AG04450 (cell line): ENCODE measurements at places on chromosomes 5 and 9.

DNA sequence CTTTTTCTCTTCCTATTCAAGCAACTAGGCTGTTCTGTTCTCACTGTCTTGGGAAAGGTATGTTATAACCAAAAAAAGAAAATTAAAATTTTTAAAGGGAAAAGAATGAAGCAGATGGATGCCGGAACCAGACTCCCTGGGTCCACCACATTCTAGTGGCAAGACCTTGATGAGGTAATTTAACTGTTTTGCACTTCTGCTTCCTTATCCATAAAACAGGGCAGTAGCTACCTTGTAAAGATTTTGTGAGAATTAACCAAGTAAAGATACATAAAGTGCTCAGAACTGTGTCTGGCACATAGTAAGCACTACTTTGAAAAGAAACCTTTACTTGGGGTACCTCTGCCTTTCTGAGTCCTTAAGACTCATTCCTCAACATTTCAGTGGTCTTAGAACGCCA, 17.0 kb downstream of the EPB41L4B start:
- DNase-seq: no peak

DNA sequence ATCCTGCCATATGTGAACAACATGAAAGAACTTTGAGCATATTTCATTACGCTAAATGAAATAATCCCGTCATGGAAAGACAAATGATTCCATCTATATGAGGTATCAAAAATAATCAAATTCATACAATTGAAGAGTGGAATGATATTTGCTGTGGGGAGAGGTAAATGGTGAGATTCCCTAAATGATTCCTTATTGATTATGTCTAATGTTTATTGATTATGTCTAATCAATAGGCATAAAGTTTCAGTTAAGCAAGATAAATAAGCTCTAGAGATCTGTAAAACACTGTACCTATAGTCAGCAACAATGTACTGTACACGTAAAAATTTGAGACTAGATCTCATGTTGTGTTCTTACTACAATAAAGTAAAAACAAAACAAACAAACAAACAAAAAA, 85.4 kb upstream of the MEGF10 start:
- no peak for DNase-seq

DNA sequence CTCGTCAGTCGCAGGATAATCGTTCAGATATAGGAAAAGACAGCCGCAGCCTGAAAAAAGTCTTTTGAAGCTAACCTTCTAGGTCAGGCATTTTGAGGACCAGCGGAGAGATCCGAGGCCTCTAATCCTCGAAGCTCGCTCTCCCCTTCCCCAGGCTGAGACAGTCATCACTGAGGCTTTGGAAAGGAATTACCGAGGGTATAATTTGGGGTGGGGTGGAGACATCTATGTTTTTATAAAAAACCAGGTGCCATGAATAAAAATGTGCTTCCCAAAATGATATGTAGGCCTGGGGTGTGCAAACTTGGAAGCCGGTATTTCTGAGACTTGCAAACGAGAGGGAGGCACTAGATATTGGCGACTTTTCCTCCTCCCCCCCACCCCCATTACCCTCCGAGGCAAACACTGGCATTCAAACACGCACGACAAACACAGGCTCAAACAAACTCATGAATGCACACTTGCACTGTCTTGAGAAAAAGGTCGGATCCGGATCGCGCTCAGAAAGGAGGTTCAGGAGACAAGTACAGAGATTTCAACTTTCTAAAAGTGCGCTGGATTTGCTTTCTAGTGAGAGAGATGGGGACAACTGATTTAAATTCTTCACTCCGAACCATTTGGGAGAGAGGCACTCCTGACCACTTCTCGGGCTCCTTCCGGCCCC, 935 bp upstream of the MSX2 start:
- DNase-seq: no peak

DNA sequence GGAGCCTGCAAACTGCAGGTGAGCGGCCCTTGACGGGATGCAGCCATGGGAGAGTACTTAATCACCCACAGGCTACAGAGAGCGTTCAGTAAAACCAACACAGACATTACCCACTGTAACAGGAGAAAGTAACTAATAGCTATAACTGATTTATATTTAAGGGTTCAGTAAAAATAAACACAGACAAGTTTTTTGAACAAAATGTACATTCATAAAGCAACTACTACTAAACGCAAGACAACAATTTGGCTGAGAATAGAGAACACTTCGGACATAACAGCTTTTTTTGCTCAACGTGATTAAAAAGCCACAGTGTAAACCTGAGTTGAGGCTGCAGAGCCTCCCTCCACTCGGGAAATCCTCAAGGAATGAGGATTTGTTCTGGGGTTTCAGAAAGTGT, 61.7 kb downstream of the LIFR start:
- DNase-seq: no peak

GRCh38 chr5:134304306-134304705, 62.7 kb downstream of the CDKL3 start:
- no peak for DNase-seq

- DNase-seq: no peak
Measured at GRCh38 chr5:33925278-33925677, 10.9 kb upstream of the RXFP3 start.

DNA sequence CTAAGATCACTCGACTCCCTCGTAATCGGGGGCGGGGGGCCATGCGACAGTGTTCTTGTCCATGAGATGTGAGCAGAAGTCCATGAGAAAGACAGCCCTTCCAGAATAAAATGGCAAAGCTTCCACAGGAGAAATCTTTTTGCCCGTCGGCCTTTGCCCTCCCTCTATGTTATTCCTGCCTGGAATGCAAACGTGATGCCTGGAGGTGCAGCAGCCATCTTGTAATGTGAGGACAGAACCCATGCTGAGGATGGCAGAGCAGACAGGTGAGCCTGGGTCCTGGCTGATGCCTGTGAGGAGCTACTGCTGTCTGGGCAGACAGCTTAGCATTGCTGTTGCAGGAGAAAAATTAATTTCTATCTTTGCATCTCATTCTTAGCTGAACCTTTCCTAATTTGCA, 17.2 kb downstream of the MED10 start:
- DNase-seq: no peak

DNA sequence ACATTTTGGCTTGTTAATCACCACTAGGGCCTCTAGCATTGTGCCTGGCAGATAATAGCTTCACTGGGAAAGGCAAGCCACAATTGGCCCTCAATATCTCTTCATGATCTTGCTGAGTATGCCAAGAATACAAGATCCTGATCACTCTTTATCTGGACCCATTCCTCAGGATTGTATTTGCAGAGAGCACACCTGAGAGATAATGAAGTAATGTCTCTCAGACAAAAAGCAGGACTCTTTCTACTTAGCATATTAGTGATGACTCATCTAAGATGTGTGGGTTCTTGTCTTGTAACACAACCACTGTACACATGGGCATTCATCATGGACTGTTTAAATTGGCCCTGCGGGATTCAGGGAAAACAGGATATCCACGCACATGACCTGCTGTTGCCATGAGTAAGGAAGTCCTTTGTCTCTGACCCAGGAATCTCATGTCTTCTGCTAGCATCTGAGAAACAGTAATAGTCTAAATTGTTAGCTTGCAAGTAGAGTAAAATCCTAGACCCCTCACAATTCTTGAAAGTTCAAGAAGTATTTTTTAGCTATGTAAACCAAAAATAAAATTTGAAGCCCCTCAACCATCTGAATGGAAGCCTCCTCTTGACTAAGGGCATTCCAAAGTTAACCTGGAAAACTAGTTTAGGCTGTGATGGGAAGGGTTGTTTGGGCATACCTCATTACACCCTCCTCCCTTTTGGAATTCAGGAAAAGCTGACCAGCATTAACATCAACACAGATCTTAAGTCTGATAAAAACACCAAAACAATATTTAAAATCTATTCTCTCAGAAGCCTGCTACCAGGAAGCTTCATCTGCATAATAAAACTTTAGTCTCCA, 28.0 kb upstream of the NFIL3 start:
- DNase-seq: no peak

GRCh38 chr9:124960409-124960752, 19.5 kb upstream of the GOLGA1 start:
- no peak for DNase-seq

GRCh38 chr9:27530915-27531755, 1.5 kb upstream of the MOB3B start:
- no peak for DNase-seq

GRCh38 chr5:115484368-115484767, 60.2 kb downstream of the FEM1C start:
- no peak for DNase-seq

- DNase-seq: no peak
Measured at GRCh38 chr5:180140079-180140554, 68.6 kb upstream of the RNF130 start.

- no peak for DNase-seq
Measured at GRCh38 chr5:64207978-64208377, 42.3 kb downstream of the RNF180 start.

DNA sequence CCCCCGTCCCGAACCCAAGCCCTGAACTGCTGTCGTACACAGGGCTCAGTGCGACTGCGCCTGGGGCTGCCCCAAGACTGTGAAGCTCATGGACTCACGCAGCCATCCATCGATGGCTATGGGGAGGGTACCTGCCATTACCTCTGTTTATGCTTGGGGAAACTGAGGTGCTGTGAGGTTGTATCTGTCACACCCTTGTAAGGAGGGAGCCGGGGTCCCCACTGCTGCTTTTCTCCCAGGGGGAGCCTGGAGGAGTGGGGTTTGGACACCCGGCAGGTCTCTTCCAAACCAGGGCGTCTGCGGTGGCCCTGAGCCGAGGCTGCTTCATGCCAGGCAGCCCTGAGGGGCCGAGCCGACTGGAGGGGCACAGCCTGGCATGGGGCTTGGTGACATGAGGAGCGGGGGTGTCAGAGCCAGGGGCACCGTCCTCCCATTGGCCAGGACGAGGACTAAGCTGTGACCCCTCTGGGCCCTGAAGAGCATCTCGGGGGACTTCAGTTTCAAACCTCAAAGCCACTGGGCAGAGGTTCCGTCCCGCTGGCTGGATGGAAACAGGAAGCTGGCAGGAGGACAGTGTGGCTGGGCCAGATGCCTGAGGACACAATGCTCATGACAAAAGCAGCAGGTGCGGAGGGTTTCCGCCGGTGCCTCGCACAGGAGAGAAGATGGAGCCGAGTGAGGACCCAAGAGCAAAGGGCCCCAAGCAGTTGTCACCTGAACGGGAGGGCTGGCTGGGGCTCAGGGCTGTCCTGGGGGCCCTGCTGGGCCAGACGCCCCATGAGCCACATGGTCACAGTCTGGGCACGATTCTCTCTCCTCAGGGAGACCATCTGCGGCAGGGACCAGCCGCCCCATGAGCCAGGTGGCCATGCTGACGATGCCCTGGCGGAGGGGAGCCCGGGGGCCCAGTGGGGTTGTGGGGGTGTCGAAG, 54.4 kb upstream of the EXOC3 start:
- DNase-seq: no peak

DNA sequence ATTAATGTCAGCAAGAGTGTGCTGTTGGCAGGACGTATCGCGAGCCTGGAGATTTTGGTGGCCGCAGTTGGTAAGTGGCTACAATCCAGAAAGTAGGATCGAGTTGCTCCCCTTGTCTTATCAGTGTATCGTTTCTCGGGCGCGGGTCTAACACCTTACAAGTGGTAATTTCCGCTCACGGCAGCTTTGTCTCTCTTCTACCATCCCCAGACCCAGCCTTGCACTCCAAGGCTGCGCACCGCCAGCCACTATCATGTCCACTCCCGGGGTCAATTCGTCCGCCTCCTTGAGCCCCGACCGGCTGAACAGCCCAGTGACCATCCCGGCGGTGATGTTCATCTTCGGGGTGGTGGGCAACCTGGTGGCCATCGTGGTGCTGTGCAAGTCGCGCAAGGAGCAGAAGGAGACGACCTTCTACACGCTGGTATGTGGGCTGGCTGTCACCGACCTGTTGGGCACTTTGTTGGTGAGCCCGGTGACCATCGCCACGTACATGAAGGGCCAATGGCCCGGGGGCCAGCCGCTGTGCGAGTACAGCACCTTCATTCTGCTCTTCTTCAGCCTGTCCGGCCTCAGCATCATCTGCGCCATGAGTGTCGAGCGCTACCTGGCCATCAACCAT, 1.1 kb downstream of the PTGER4 start:
- DNase-seq: no peak

- DNase-seq: no peak
Measured at GRCh38 chr5:140822281-140822629, 842 bp downstream of the PCDHA5 start.

- peak; percentile 76 for DNase-seq
Measured at GRCh38 chr9:113187929-113188595, 33.0 kb downstream of the FKBP15 start.

- DNase-seq: no peak
Measured at GRCh38 chr5:111830333-111830732, 73.3 kb upstream of the NREP start.

GRCh38 chr5:570886-571285, 41.3 kb upstream of the CEP72 start:
- DNase-seq: no peak

GRCh38 chr9:2242831-2243330, 227.7 kb downstream of the SMARCA2 start:
- DNase-seq: no peak

DNA sequence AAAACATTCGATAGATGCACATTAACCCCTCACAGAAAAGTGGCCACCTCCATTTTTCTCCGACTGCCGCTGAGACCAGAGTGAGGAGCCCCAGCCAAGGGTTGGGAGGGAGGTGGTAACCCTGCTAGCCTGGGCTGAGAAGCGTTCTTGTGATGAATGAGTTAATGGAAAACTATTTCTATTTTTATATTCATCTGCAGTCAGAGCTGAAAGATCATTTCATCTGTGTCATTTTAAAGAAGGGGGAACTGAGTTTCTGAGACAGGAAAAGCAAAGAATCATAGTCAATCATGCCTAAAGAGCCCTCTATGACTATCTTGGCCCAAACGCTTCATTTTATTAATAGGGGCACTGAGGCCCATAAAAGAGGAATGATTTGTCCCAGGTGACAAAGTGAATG, 229.5 kb downstream of the PAPPA start:
- DNase-seq: no peak

DNA sequence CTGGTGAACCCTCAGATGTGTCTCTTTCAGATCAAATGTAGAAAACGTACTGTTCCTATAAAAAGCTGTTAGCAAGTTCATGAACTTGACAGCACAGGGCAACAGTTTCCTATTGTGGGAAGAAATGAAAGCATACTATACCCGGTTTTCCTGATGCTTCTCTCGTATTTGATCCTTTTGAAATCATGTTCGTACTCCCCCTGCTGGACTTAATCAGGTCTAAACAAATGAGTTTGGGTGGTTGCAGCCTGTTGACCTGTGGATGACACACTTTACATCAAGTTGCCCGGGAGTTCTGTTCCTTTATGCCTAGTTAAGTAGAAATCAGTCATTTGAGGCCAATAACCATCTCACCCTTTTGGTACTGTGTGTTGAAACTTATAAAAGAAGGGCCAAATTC, 1992.3 kb downstream of the MAT2B start:
- no peak for DNase-seq

DNA sequence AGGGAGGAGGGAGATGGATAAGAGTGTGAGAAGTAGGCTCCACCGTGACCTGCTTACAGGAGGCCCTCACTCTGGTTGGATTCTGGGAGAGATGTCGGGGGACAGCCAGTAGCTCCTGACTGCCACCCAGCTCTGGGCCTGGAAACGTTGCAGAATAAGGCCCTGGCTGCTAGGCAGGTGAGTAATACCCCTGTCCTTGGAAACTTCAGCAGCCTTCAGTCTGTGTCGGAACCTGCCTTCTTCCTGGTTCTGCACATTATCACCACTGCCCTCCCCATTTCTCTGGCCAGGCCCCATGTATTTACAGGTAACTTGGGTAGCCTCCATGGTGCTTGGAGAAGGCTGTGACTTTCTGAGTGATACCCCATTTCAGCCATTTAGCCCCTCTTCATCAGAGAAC, 26.8 kb downstream of the FAXDC2 start:
- no peak for DNase-seq

GRCh38 chr9:676780-677438, 164.6 kb upstream of the DMRT1 start:
- no peak for DNase-seq

- no peak for DNase-seq
Measured at GRCh38 chr5:318341-318897, 3.1 kb upstream of the AHRR start.
